ENCODE measurements at places on chromosomes 5 and 9. TPM values are rescaled to one million over a fixed set of nuclear protein-coding genes. Genes with fewer than 3 reads are reported as not detected.

DNA sequence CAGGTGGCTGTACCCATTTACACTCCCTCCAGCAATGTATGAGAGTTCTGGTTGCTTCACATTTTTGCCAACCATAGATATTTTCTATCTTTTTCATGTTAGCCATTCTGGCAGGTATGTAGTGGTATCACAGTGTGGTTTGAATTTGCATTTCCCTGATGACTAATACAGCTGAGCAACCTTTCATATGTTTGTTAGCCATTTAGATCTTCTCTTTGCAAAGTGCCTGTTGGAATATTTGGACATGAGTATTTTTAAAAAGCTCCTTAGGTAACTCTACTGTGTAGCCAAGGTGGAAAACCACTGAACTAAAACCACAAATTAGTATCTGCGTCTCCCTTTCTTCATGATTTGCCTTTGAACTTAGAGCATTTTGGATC, 31.9 kb downstream of the IRF1 start:
- DNase-seq = no peak

DNA sequence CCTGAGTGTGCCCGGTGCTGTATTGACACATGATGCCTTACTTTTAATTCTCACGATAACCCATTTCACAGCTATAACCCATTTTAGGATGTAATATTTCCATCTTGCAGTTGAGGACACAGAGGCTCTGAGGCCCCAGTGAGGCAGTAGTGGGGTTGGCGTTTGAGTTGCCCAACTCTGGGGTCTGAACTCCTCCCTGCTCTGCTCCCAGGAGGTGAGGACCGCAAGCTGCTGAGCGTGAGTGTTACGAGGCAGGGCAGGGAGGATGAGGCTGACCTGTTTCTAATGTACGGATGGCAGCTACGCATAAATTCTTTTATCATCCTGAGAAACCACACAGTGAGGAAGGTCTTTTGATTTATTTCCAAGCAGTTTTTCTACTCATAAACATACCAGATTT, 11.4 kb downstream of the LRRC8A start:
- DNase-seq = no peak

DNA sequence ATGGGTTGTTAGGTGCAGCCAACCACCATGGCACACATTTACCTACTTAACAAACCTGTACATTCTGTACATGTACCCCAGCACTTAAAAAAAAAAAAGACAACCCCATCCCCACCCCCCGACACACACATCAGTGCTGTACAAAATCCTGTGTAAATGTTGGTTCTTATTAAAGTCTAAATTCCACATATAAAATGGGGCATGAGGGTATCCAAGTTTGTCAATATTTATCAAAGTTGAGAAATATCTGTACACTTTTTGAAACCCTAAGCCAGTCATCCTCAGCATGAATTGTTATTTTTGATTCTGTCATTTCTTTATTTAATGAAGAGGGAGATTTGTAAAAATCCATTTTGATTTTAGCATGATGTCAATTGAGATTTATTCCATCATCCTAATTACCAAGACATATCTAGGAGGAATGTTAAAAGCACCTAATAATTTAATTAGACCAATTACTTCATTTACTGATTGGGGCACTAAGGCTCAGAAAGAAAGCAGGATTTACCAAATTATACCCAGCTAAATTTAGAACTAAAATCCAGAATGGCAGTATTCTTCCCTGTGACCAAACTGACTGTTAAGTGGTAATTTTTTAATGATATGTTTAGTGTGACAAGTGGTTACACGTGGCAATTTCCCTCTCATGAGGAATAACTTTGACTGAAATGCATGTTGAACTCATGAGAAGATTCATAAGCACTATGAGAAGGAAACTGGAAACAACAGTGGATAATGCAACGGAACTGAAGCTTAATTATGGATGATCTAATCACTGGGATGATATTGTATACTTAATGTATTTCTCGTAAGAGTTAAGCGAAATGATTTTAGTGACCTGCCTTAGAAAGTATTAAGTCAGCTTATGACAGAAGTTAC, 195.9 kb downstream of the SGCD start:
- DNase-seq = no peak

DNA sequence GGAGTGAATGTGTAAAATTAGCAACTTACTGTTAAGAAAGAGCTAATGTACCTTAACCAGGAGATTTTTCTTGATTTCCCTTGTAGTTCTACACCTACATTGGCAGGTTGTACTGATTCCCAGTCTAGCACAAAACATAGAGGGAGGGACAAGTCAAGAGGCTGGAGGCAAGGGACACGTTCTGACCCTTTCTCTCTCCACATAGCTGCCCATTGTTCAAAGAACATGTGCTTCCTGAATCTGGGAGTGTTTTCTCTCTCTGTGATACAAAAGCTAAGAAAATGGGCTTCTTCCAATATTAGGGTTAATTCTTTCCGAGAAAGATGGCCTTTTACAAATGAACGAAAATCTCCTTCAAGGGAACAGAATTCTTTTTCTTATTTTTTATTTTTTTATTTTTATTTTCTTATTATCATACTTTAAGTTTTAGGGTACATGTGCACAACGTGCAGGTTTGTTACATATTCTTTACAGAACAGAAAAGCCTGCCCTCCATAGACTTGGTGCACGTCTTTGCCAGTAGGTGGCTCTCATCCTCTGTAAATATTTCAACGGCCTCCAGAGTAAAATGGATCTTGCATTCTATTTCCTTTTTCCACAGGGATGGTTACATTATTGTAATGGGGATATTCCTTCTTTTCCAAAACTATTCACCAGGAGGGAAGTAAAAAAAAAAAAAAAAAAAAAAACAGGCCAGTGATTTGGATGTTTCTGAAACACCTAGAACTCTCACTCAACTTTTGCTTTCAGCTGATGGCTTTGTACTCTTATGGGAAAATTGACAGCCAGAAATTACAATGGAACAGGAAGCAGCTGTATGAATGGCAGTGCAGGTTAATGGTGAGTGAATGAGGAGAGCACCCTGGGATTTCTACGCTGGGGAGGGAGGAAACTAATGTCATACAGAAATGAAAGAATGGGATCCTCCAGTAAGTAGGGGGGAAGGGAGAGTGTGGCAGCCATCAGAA, 13.1 kb upstream of the IFNA5 start:
- DNase-seq = no peak

GRCh38 chr5:59104400-59105127, 521.7 kb downstream of the RAB3C start:
- no peak for DNase-seq

PCDHGB6 gene
- 1.1 TPM for total RNA-seq

UNC13B gene
- total RNA-seq = 51.2 TPM

PCDHGC4 gene
- total RNA-seq = 4.8 TPM

GAS1 gene
- 13.1 TPM for total RNA-seq

GRCh38 chr5:95818181-95819147, 4.1 kb downstream of the GLRX start:
- peak; percentile 66 for DNase-seq

DNA sequence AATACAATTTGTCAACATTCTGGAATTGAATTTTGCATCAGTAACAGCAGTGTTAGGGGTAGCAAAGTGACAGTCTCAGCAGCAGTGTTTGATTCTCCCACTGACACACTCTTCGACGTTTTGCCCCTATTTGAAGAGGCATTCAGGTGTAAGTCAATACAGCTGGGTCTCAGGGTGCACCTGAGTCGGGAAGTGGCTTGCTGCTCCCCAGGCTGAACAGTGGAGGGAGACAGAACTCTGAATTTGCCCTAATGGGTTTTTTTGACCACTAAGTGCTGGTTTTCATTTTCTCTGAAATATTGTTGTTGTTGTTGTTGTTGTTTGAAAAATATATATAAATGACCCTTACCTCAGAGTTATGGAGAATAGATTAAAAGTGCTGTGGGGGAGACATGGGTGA, 223.2 kb downstream of the TLR4 start:
- no peak for DNase-seq

GRCh38 chr5:3068401-3068800, 316.9 kb upstream of the IRX2 start:
- no peak for DNase-seq

DNA sequence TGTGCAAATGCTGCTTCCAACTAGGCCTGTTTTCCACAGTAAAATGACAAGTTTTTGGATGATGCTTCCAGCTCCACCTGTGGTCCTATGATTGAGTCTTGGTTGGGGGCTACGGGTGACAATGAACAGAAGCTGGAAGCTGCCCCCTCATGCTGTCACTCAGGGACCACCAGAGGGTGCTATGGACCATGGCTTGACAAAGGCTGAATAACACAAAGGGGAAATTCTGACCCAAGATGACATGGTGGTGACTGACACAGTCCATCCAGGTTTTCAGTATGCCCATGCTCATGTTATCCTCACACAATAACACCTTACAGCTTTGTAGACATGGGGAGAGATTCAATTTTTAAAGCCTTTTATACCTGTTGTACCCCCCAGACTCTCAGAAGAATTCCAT, 23.9 kb upstream of the SAP30L start:
- DNase-seq = peak; percentile 43

GRCh38 chr9:7258688-7259396, 501.1 kb downstream of the KDM4C start:
- no peak for DNase-seq

- no peak for DNase-seq
These were observed 100.6 kb downstream of the ITGA1 start for GRCh38 chr5:52888363-52888762.

ASPN gene
- 2.5 TPM for total RNA-seq

GRCh38 chr5:35987776-35988175, 3.4 kb downstream of the UGT3A1 start:
- no peak for DNase-seq

- DNase-seq = no peak
These were observed 82.4 kb upstream of the SAP30L start for GRCh38 chr5:154363411-154363810.

DNAI1 gene
- not detected for total RNA-seq
